ENCODE measurements at places on chromosomes 5 and 9. TPM values are rescaled to one million over a fixed set of nuclear protein-coding genes. Genes with fewer than 3 reads are reported as not detected.

Gene CKMT2
- total RNA-seq: not detected

Gene CDH10
- total RNA-seq: under 0.01 TPM

Gene PDE6A
- not detected for total RNA-seq

Gene BAAT
- 0.07 TPM for total RNA-seq

Gene FREM1
- 0.27 TPM for total RNA-seq

Gene IL13
- not detected for total RNA-seq

Gene STKLD1
- 0.57 TPM for total RNA-seq

Gene PCDHA13
- total RNA-seq: not detected

Gene BTNL3
- not detected for total RNA-seq

Gene DOCK8
- 0.80 TPM for total RNA-seq

Gene SHLD3
- 8.0 TPM for total RNA-seq

Gene CMYA5
- total RNA-seq: 0.13 TPM

Gene C1QTNF2
- not detected for total RNA-seq

Gene TSSK1B
- total RNA-seq: not detected

Gene SEMA5A
- 0.27 TPM for total RNA-seq

Gene FOXI1
- total RNA-seq: not detected

Gene PKD2L2
- total RNA-seq: not detected

Gene IL4
- not detected for total RNA-seq

Gene FBXL7
- total RNA-seq: 14.4 TPM

Gene AHRR
- total RNA-seq: 6.8 TPM

Gene ANGPTL2
- total RNA-seq: 22.1 TPM

Gene GARIN3
- not detected for total RNA-seq
